ENCODE measurements at places on chromosomes 13 and 19. TPM values are rescaled to one million over a fixed set of nuclear protein-coding genes. Genes with fewer than 3 reads are reported as not detected.

- DNase-seq: no peak
Measured at GRCh38 chr13:93862259-93862658, 617.2 kb downstream of the DCT start.

DNA sequence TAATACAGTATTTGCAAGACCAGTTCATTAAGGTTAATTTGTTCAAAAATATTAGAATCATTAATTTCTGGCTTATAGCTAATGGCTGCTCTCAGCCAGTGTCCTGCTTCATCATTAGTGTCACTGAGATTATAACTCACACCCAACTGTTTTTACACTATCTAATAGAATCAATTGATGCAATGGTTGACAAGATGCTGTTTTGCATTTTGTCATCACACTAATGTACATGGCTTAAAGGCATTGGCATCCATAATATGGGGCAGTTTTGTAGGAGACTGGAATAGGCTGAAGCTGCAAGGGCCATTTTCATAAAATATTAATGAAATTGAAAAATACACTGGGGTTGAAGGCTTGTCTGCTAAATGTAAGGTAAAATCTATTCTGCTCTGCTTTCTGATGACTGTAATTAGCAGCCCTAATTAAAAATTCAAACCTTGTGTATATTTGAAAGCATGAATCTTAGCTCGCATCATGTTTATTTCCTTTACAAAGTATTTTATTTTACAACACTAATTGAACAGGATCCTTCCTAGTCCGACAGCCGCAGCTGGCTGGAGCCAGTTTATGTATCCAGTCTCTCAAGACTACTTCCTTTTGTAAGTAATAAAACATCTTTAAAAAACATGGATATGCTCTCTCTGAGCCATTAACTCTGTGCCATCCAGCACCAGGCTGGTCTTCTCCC is 296.7 kb downstream of the POU4F1 start:
- no peak for DNase-seq

DNA sequence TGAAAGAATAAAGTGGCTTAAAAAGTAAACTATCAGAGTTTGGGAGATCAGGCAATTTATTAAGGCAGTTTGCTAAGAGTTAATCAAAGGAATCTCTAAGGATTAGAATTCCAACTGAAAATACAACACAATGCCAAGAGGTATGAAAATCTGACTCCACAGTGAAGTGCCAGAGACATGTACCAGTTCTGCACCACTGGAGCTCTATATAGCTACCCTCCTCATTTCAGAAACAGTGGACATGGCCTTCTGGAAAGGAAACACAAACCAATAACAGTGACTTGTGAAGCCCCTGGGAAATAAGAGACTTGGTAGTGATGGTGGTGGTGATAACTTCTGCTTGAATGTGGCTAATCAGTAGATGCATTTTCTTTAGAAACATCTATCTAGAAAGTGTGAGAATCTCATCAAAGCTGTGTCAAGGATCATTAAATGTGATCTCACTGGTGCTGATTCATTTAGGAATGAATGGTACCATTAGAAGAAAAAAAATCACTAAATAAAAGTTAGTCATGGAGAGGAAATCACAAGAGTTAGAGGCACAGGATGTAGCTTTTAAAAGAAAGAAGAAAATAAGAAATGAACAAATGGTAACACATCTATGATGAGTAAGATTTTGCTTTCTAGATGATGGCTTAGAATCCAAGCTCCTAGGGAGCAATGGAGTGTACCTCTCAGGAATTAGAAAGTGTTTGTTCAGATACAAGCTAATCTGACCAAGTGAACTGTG is 20.1 kb upstream of the N4BP2L1 start:
- DNase-seq: no peak

DNA sequence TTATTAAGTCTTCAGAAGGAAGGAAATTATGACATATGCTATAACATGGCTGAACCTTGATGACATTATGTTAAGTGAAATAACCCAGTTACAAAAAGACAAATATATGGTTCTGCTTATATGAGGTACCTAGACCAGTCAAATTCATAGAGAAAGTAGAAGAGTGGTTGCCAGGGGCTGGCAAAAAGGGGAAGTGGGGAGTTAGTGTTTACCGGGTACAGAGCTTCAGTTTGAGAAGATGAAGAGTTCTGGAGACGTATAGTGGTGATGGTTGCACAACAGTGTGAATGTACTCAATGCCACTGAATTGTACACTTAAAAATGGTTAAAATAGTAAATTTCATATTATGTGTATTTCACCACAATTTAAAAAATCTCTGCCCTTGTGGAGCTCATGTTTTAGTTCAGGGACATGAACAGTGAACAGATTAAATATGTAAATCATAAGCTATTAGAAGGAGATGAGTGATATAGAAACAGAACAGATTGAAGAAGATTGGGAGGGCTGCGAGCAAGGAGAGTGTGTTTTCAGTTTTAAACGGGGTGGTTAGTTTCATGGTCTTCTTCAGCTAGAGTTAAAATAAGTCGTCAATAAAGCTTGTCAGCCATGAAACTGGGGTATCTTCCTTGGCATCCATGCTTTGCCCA is 355.2 kb downstream of the KCNRG start:
- DNase-seq: no peak

TLE6 gene
- total RNA-seq: 1.4 TPM

NKPD1 gene
- 60.4 TPM for total RNA-seq

Measured in suprapubic skin (tissue), 4 donors.